CD4-positive, alpha-beta T cell treated with Interleukin-2 at 100 ng/mL for 4 hours (primary cell): ENCODE measurements at places on chromosomes 3 and 15.
A peak's percentile ranks its signal among the peaks of the same experiment; 100 is the strongest.

DNA sequence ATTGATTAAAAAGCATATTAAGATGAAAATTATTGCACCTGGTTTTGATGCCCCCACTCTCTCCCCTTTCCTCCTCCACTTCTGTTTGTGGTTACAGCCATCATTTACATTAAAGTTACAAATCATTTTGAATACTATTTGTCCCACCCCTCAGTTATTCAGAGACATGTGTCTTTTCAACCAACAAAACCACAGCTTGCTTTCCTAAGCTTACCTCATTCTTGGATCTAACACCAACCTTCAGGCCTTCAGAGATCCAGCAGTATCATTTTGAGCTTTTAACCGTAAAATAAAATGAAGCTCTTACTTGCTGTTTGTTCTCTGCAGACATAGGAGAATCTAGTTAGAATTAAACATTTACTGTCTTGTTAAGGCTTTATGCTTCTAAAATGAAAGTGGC is 4.7 kb downstream of the PXYLP1 start:
- no peak for DNase-seq

- no peak for DNase-seq
Measured at GRCh38 chr15:45586125-45586524, 1.1 kb upstream of the BLOC1S6 start.

DNA sequence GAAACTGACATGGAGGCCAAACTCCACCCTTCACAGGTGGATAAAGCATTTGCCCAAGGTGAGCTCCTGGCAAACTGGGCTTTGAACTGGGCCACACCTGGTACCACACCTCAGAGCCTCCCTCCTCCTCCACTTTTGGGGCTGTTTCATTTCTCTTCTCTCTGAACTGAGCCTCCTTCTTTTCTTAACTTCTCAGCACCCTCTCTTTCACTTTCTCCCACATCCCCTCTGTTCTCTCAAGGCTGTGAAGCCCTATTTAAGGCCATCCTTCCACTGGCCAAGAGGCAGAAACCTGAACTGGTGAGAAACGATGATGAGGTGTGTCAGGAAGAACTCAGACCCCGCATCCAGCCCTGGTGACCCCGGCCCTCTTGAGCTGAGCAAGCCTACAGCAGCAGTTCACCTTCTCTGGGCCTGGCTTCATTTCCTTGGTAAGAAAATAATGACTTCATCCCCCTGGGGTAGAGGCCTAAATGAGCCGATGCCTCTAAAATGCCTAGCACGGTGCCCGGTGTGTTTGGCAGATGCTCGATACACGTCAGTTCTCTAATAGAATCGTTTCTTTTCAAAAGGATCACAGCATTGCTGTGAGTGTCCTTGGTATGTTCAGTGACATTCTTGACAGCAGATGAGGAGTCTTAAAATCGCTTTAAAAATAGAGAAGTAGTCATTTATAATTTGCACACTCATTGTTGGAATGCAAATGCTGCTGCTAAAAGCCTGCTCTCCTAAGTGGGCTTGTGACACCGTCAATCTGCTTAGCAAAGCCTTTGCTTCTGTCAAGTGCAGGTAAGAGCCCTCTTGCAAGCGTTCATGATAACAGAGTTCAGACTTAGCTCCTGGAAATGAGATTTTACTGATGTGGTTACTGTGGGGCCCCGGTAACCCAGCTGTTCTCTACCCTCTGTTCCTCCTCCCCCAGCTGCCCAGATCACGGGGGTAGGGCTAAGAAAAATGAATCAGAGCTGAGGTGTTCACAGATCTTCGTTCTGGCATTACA is 97.7 kb upstream of the ATP2B2 start:
- peak; percentile 83 for DNase-seq

DNA sequence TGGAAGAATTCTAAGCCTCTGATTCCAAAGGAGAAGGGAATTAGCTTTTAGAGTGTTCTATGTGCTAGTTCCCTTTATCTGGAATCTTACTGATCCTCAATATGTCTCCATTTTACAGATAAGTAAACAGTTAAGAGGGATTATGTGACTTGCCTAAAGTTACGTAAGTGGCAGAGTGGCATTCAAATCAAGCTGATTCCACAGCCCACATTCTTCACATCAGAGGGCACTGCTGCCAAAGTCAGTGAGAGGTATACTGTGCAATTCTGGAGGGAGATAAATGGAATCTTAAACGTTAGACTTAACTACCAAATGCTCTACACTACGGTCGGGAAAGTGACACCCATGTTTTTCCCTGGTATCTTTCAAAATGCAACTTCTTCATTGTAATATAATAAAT is 11.0 kb upstream of the MELTF start:
- DNase-seq, result no peak

DNA sequence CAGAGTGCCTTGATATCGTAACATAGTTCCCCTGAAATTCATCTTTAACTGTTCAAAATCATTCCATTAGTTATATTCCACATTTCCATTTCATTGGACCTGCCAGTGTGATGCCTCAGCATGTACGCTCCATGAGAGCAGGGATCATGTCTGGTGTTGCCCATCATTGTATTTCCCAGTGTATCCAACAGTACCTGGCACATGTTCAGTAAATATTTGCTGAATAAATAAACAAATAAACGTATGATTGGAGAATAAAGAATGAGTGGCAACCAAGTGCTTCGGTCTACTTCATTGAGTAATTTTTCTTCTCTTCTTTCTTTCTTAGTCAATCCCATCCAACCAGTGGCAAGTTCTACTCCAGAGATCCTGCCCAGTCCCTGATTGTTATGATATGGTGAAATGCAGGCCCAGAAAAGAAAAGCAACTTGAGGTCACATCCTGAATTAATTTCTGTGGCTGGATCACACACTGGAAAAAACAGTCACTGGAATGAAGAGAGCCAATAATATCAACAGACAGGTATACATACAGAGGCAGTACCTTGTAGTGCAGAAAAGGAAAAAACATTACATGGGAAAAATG is 101.2 kb downstream of the PLCH1 start:
- no peak for DNase-seq

DNA sequence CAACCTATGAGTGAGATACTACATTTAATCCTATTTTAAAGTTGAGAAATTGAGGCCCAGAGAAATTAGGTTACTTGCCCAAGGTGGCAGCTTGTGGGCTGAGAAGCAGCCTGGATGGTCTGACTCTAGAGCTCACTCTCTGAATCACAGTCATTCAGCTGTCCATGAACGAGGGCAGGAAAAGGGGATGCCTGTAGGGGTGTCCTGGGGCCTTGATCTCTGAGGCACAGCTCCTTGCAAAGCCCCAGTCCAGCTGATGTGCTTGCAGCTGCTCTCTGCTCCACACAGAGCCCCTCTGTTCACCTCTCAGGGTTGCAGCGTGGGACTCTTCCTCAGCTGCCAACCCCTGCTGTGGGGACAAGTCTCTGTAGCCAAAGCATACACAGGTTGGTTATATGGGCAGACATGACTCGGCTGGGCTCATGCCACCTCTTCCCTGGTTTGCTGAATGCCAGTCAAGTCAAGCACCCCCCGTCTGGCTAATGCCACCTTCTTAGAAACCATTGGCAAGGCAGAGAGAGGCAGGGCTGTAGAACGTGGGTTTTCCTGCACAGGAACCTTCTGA is 56.8 kb downstream of the GASK1A start:
- DNase-seq, result no peak

DNA sequence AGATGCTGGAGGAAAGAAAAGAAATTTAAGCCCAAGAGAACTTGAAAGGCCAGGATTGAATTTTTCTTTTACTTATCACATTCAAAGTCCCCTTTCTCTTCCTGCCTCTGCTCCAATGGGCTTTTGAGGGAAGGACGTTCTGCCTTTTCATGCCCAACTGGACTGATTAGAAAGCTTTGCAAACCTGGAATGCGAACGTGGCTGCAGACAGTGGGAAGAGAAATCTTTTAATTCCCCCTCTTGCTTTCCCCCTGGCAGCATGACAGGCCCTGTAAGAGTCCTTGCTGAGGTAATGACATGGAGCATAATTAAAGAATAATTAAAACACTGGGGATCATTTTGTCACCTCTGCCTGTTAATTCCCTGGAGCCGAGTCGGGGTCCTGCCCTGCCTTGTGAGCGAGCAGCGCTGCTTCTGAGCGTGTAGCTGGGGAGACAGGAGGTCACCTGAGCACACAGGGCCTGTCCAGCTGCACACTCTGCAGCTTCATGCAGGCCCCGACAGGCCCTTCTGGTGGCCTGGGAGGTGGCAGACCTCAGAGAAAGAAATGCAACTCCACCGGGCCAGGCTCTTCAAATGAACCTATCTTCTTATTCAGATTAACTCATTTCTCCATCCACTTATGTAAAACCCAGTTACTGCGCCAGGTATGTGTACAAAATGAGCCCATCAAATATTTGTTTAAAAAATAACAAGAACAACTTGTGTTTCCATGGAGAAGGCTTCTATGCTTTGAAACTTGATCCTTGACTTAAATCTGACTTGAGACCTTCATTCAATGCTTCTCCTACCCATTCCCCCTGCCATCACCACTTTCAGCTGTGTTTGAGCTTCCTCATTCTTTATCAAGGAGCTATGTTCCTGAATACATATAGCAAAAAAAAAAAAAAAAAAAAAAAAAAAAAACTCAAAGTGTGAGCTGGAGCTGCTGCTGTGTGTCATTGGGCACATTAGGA is 628.2 kb upstream of the CFAP20DC start:
- DNase-seq, result no peak
